H4 (cell line): ENCODE measurements at places on chromosomes 11 and 22. TPM values are rescaled to one million over a fixed set of nuclear protein-coding genes. Genes with fewer than 3 reads are reported as not detected.

Gene NLRP10
- total RNA-seq: not detected in 2 replicates

- no peak for DNase-seq
Observed at GRCh38 chr11:113201054-113201818, 113.1 kb upstream of the TTC12 start.

GRCh38 chr11:118342503-118343161, at the start of gene CD3D:
Gene CD3D (minus strand): TSS chr11:118342705. CDS start chr11:118342607, 98 bp downstream.
- no peak for DNase-seq

GRCh38 chr11:9808943-9809342, 145.1 kb downstream of the SWAP70 start:
- DNase-seq: peak; percentile 25

GRCh38 chr11:68002575-68002937, 1.3 kb downstream of the UNC93B1 start:
- no peak for DNase-seq

DNA sequence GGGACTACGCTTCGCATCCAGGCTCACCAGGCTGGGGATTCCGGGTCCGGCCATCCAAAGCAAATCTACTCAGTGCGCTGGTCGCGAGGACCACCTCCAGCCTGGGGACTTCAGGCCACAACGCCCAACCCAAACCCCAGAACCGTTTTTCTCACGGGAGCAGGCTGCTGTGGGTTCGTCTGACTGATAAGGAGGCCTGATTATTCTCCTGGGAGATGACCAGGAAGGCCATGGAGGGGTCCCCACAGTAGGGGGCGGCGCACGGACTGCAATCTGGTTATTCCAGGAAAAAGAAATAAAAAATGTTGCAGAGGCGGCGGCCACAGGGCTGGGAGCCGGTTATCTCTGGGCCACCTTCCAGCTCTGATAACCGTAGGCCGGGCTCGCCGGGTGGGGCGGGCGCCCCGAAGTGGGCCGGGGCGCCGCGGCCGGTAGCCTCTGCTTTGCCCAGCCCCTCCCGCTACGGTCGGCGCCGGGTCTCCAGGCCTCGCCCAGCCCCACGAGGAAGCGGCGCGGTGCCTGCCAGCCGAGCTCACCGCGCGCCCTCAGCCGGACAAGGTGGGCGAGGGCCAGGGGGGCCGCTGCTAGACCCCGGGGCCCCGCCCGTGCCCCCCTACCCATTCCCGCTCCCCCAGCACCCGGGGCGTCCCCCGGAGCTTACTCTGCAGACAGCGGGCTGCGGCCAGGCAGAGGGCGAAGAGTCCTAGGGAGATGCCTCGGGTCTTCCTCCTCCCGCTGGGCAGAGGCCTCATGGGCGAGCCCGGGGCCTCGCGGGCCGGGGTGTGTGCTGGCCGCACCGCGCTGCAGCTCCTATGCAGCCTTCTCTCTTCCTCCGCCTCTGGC, 446 bp downstream of the VSTM5 start:
- DNase-seq: no peak

Gene MPPED2
- 1.8 and 3.5 TPM in 2 replicates for total RNA-seq

Gene OR52K2
- total RNA-seq: not detected in 2 replicates

DNA sequence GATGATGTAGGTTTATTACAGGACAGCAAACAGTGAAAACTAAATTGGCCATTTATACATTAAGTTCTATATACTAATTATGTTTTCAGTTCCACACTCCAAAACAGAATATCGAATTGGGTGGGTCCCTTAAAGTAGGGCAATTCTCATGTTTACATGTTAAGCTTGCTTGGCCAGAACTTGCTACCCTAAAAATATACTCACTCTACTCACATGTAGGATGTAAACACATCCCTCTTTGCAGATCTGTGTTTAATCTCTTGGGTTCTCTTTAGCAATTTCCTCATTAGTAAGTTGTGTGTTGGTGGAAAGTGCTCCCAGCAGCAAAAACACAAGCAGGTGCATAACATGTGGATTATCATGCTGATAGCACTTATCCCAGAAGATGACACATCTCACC, 22.6 kb upstream of the DDX6 start:
- DNase-seq: no peak

- DNase-seq: no peak
Observed at GRCh38 chr11:17558916-17559315, 11.9 kb downstream of the OTOG start.
